Uterine smooth muscle cell (primary cell): ENCODE measurements at places on chromosomes 1 and 21. TPM values are rescaled to one million over a fixed set of nuclear protein-coding genes. Genes with fewer than 3 reads are reported as not detected.

The SLC1A7 gene
- total RNA-seq = 0.12 TPM in 1 of 2 replicates, not detected in the other

The PLCH2 gene
- 0.11 and 0.12 TPM in 2 replicates for total RNA-seq

The DYNLT5 gene
- 1.5 and 2.7 TPM in 2 replicates for total RNA-seq

The ATP6V1G3 gene
- total RNA-seq = not detected in 2 replicates

The OR2AJ1 gene
- not detected in 2 replicates for total RNA-seq

The IPO9 gene
- 21.6 and 25.7 TPM in 2 replicates for total RNA-seq

The CYP2J2 gene
- total RNA-seq = 0.12 and 0.33 TPM in 2 replicates

The NVL gene
- 35.7 and 42.7 TPM in 2 replicates for total RNA-seq

The OR2W3 gene
- not detected in 2 replicates for total RNA-seq
